NCI-H460 (cell line): ENCODE measurements at places on chromosomes 3 and 15. TPM values are rescaled to one million over a fixed set of nuclear protein-coding genes. Genes with fewer than 3 reads are reported as not detected.

The ABHD17C gene
- 6.7 and 7.8 TPM in 2 replicates for total RNA-seq

The FBXO40 gene
- not detected in 2 replicates for total RNA-seq

The MRPL3 gene
- total RNA-seq, result 246 and 251 TPM in 2 replicates

The SLC2A2 gene
- total RNA-seq, result not detected in 2 replicates

The GPR87 gene
- total RNA-seq, result not detected in 2 replicates

The GUCA1C gene
- total RNA-seq, result not detected in 2 replicates

The TNIK gene
- 0.46 and 1.1 TPM in 2 replicates for total RNA-seq

The FBXL2 gene
- total RNA-seq, result 4.6 and 7.3 TPM in 2 replicates

The ZNF660 gene
- 0.12 TPM in 1 of 2 replicates, not detected in the other for total RNA-seq

The ALDH1A3 gene
- 1.4 and 1.9 TPM in 2 replicates for total RNA-seq
